ENCODE measurements at places on chromosomes 5 and 9.

- H3K36me3 ChIP-seq = no peaks in the 10 kb centered on the region
- no peaks in the 10 kb centered on the region for H3K27me3 ChIP-seq
- no peak overlapping the region for H3K4me3 ChIP-seq
- H3K27ac ChIP-seq = no peak overlapping the region
- no peaks in the 10 kb centered on the region for H3K4me1 ChIP-seq
Measured at GRCh38 chr5:8020861-8021514, 152.0 kb downstream of the MTRR start.

- no peaks in the 10 kb centered on the region for H3K27me3 ChIP-seq
- no peaks in the 10 kb centered on the region for H3K36me3 ChIP-seq
- peaks cover 40% of the 10 kb centered on the region for H3K4me1 ChIP-seq
- DNase-seq = no peak
- H3K4me3 ChIP-seq = peak overlapping the region; percentile 17
Measured at GRCh38 chr5:158802941-158803341, 296.8 kb downstream of the EBF1 start.

DNA sequence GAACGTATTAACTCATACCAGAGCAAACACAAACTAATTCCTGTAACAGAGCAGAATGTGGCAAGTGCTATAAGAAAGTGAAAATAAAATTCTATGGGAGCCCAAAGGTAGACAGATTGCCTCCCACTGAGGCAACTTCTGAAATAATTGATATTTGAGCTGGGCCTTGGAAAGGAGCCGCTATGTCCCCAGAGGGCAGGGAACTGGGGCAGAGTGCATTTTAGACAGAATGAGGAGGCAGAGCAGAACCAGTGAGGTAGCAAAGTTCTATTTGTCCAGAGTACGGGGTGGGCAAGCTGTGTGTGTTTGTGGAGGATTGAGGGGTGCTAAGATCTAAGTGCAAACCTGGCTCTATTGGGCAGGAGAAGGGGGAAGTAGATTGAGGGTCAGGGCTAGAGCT is 19.8 kb downstream of the CDO1 start:
- no peak overlapping the region for H3K27ac ChIP-seq
- no peaks in the 10 kb centered on the region for H3K4me1 ChIP-seq
- H3K36me3 ChIP-seq = no peaks in the 10 kb centered on the region
- peaks cover 12% of the 10 kb centered on the region for H3K27me3 ChIP-seq

GRCh38 chr9:86716326-86716922 is 230.9 kb downstream of the GAS1 start:
- H3K27ac ChIP-seq = no peak overlapping the region
- peaks cover 19% of the 10 kb centered on the region for H3K4me1 ChIP-seq
- H3K36me3 ChIP-seq = no peaks in the 10 kb centered on the region
- H3K27me3 ChIP-seq = no peaks in the 10 kb centered on the region

DNA sequence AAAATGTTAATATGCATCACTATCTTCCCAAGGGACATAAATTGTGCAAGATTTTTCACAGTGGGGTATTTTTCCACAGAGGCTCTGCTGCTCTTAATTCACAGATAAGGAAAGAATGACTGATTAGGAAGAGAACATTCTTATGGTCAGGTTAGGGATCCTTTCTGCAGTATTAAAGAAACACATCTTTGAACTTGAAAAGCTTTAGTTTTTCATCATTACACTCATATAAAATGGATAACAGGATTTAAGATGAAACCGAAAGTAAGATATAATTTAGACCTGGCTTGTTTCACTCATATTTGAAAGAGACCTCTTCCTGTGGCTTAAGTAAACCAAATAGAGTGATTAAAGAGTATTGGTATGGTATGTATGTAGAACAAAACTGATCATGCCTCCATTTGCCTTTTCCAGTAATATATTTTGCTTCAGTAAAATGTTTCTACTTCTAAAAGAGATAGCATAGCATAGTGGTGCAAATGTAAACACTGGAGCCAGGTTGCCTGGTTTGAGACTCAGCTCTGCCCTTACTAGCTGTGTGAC is 160.0 kb downstream of the PRR16 start:
- H3K27ac ChIP-seq = peak overlapping the region; percentile 66
- no peaks in the 10 kb centered on the region for H3K27me3 ChIP-seq
- peaks cover 23% of the 10 kb centered on the region for H3K4me1 ChIP-seq
- H3K4me3 ChIP-seq = peak overlapping the region; percentile 42

DNA sequence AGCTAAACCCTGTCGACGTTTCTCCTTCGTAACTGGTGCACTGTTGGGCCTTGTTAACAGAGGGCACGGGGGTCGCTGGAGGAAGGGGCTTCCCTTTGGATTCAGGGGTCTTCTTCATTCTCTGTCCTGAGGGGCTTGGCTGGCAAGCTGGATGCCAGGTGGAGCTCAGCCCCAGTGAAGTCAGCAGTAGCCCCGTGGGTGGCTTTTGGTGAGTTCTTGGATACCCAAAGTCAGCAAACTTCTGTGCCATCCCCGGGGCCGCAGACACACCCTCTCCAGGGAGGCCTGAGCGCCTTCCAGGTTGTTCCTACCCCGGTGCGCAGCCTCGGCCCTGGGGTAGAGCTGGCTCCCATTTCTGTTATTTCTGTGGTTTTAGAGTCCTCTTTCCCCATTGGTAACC is 12.3 kb upstream of the OBP2A start:
- no peaks in the 10 kb centered on the region for H3K36me3 ChIP-seq
- peak overlapping the region; percentile 73 for H3K27ac ChIP-seq
- no peak for DNase-seq
- H3K27me3 ChIP-seq = peaks cover 10% of the 10 kb centered on the region
- H3K4me3 ChIP-seq = no peak overlapping the region
- peaks cover 35% of the 10 kb centered on the region for H3K4me1 ChIP-seq

DNA sequence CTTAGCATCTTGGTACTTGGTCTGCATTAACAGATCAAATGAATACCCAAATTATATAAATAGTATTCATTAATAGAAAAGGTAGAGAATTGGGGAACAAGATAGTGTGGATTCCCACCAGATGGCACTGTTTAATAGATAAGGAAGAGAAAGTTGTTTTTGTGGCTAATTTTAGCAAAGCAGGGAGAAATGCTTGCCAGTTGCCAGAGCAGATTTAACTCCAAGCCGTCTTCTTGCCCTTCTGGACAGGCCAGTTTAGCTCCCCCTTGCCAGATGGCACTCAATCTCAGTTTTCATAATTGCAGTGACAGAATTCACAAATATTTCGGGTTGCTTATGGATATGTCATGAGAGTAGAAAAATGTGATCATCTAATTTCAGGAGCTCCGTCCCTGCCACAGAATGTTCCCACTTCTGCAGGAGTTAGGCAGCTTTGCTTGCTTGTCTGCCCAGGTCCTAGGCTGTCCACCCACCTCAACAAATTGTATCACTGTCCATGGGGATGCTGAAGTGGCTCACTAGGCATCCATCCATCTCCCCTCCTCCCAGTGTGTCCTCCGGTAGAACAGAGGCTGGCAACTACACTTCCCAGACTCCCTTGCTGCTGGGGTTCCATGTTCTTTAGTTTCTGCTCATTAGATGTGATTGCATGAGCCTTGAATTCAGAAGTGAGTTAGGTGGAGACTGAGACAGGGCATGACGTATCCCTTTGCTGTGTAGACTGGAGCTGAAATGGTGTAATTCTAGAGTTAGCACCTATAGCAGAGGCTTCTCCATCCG is 11.8 kb upstream of the HEXB start:
- H3K27ac ChIP-seq = peak overlapping the region; percentile 66
- peaks cover 16% of the 10 kb centered on the region for H3K4me1 ChIP-seq
- DNase-seq = no peak
- H3K27me3 ChIP-seq = peaks cover 5% of the 10 kb centered on the region
- H3K4me3 ChIP-seq = no peak overlapping the region
- no peaks in the 10 kb centered on the region for H3K36me3 ChIP-seq

DNA sequence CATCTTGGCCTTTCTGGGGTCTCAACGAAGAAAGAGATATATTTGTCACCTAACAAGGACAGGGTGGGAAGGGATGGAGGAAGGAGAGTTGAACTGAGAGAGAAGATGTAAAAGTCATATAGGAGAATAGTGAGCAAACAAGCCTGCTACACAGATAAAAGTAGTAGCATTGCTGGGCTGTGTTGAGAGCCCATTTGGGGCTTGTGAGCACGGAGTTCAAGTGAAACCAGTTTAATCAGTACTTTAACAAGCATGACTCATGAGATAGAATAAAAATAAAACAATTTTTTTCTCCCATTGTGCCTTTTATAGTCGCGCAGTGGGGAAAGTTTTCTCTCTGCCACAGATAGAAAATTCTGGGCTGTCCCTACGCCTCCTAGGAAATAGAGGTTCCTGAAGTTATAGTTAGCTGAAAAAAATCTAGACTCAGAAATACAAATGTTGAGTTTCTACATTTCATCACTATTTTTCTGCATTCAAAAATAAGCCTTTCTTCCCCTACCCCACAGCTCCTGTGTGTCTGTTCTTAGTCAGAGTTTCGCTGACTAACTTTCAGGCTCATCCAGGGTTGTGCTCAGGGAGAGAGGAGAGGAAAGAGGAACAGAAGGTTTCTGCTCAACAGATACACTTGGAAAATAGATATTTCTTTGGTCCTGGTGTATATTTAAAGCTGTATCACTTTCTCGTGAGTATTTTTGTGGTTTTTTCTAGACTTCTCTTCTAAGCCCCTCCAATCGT is 395.8 kb upstream of the ADAMTSL1 start:
- peaks cover 10% of the 10 kb centered on the region for H3K4me1 ChIP-seq
- H3K36me3 ChIP-seq = no peaks in the 10 kb centered on the region
- H3K4me3 ChIP-seq = no peak overlapping the region
- DNase-seq = no peak

Data from chondrocyte (in vitro differentiated cells).